Activated CD4-positive, alpha-beta memory T cell treated with anti-CD3 and anti-CD28 coated beads for 36 hours (primary cell): ENCODE measurements at places on chromosomes 1 and 21.

DNA sequence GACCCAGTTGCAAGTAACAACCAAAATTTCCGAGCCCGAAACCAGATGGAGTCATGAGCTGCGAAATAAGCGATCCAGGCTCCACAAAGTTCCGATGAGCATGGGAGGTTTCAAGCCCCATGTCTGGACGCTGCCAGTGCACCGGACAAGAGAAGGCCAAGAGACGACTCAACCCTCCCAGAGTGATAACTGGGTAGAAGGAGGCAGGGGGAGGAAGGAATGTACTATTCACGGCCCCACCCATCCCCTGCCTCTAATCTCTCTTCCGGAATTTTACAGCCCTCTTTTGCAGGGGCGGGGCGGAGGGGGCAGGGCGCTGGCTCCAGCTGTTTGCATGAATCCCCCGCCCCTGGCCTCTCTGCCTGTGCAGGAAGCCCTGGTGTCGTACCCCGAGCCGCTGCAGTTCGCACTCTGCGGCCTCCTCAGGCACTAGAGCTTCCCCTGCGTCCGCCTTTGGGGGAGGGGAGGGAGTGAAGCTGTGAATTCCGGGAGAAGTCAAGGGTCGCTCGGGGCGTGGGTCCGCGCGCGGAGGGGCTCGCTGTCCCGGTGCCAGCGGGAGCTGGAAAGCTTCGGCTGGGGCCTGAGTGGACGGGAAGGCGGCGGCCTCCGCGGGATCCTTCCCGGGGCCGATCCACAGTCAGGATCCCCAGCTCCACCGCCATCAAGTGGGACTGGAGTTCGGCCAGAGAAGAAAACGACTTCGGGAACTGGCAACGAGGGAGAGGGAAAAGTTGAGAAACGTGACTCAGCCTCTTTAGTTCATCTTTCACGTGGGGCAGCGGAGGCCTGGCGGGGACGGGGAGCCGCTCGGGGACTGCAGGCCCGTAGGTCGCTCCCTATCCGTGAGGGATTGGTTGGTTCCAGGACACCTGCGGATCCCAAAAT lies 6.3 kb upstream of the PTP4A2 start:
- peak; percentile 89 for DNase-seq

DNA sequence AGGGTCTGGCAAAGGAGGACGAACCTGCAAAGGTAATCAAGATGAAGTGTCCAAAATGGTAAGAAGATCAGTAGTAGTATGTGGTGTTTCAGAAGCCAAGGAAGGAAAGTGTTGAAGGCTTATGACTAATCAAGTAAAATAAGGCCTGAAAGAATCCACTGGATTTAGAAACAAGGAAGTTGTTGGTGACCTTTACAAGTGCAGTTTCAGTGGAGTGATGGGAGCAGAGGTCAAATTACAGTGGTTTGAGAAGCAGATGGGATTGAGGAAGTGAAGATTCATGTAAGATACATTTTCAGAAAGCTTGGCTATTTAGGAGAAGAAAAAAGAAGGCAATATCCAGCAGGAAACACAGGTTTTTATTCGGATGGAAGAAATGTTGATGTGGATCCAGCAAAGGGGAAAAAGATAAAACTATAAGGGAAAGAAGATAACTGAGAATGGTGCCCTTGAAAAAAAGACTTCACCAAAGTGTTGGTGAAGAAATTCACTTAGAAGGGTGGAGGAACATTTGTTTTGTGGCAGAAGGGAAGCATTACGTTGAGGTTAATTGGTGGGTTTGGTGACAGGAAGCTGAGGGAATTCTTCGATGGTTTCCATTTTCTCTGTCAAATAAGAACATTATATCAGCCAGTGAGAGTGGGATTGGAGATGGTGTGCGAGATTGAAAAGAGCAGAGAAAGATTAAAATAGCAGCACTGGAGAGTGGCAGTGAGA lies 2.1 kb downstream of the ARMH1 start:
- DNase-seq, result no peak

GRCh38 chr21:31282095-31282709 lies 61.9 kb downstream of the TIAM1 start:
- DNase-seq, result no peak

- DNase-seq, result no peak
Measured at GRCh38 chr1:240878631-240879030, 266.7 kb upstream of the GREM2 start.

DNA sequence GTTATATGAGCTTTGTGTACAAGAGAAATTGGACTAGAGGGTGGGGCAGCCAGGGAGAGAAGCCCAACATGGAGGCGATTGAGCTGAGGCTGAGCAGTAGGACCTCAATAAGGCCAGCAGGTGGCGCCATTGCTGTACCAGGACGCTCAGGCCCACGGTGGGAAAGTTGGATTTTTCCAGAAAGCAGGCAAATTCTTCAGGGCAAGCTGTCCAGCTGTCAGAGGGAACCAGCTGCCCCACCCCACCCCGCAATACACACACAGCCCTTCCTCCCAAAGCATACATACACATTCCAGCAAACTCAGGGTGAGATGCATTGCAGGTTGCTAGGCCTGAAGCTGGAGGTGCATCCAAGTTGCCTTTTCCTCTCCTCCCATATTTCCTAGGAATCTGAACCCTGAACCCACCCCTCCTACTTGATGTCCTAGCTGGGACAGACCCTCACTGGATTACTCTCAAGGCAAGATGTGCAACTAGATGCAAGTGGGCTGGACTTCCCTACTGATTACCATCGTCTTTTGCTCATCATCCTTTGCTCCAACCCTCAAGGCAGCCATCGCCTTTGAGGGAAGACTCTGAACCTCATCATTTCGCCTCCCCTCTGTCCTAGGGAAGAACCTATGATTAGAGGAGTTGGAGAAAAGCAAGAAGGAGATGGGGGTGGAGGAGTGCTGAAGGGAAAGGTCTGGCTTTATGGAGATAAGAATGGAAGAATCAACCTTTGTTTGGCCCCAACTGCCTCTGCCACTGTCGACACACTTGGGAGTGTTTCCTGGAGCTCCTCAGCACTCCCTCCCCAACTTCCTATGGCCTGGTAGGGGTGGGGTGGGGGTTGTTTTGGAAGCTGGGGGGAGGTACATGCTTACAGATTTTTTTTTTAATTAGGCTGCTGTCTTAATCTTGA lies 25.5 kb downstream of the CD34 start:
- peak; percentile 83 for DNase-seq

- no peak for DNase-seq
Measured at GRCh38 chr1:152442765-152443164, 28.7 kb upstream of the CRNN start.

DNA sequence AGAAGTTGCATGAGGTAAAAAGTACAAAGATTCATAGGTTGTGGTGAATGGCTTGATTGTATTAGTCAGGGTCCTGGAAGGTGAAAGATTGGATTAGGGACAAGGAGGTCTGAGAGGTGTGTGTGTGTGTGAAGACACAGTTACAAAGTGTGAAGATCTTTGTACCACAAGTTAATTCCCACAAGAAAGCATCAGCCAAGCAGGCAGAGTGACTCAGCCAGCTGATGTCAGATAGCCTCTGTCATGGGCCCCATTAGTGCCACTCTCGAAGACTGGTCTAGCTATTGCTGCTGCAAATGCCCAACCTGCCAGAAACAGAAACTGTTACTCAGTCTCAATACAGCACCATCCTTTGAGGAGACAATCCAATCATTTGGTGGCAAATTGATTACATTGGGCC lies 96.5 kb downstream of the DTL start:
- peak; percentile 24 for DNase-seq

GRCh38 chr1:9861360-9861759 lies 37.6 kb upstream of the CLSTN1 start:
- no peak for DNase-seq

GRCh38 chr1:1943834-1944570 lies 24.9 kb upstream of the TMEM52 start:
- peak; percentile 57 for DNase-seq

- no peak for DNase-seq
Measured at GRCh38 chr21:46065215-46065913, 32.5 kb upstream of the COL6A2 start.

GRCh38 chr1:160127381-160127780 lies 11.8 kb downstream of the ATP1A2 start:
- no peak for DNase-seq

DNA sequence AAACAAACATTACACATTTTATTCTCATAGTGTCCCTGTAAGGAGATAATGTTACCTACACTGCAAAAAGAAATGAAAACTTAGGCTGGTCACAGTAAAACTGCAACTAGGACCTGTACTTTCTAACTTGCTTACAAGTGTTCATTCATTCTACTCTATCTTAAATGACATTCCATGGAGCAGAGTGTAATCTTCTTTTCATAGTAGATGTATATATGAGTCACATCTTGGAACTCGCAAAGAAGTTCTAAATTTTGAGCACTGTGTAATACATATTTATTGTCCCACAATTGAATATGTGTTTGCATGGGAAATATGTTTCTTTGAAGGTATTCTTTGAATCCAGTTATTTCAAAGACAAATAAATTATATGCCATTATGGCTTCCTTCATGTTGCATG lies 1258.5 kb upstream of the ADGRL2 start:
- DNase-seq, result no peak

- DNase-seq, result no peak
Measured at GRCh38 chr1:168000656-168001055, 63.8 kb upstream of the MPC2 start.

GRCh38 chr1:90711696-90712095 lies 5.4 kb downstream of the BARHL2 start:
- DNase-seq, result no peak

- DNase-seq, result no peak
Measured at GRCh38 chr1:53458634-53459033, 565 bp upstream of the DMRTB1 start.

- DNase-seq, result peak; percentile 29
Measured at GRCh38 chr1:248243204-248243603, 12.0 kb downstream of the OR2M4 start.

- DNase-seq, result no peak
Measured at GRCh38 chr1:47225430-47226100, 6.5 kb downstream of the TAL1 start.

DNA sequence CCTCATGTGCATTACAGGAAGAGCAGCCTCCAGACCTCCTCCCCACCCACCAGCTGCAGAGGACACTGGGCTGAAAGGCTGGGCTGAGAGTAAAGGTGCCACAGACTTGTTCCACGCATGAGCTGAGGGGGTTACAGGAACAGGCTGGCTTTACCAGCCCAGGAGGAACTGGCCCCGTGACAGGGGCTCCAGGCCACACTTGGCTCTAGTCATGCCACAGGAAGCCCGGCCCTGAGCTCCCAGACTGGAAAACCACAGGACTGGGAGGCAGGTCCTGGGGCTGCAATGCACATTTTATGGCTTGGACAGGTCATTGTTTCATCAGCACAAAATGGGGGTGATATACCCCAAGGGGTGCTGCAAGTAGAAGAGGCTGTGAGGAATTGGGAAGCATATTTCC lies 35.6 kb downstream of the GPA33 start:
- no peak for DNase-seq

DNA sequence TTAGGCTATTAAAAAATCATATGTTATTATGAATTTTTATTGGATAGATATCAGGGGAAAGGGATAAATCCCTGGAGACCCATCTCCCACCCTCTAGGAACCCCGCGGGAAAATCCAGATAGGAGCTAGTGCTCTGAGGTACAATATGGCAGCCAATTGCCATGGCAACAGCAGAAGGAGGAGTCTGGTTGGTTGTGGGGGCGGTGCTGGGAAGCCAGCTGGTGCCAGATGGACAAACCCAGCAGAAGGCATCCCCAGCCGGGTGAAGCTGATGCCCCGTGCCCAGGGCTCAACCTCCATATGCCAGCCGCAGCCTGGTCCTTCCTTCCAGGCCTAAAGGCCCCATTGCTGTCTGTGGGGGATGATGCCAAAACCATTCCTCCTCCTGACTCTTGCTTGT lies 38.3 kb downstream of the RHBG start:
- DNase-seq, result no peak

- DNase-seq, result no peak
Measured at GRCh38 chr1:72186733-72187307, 95.5 kb downstream of the NEGR1 start.

- DNase-seq, result no peak
Measured at GRCh38 chr1:17188217-17188616, 16.7 kb upstream of the PADI1 start.

- no peak for DNase-seq
Measured at GRCh38 chr1:20836230-20836629, 49.1 kb upstream of the HP1BP3 start.

DNA sequence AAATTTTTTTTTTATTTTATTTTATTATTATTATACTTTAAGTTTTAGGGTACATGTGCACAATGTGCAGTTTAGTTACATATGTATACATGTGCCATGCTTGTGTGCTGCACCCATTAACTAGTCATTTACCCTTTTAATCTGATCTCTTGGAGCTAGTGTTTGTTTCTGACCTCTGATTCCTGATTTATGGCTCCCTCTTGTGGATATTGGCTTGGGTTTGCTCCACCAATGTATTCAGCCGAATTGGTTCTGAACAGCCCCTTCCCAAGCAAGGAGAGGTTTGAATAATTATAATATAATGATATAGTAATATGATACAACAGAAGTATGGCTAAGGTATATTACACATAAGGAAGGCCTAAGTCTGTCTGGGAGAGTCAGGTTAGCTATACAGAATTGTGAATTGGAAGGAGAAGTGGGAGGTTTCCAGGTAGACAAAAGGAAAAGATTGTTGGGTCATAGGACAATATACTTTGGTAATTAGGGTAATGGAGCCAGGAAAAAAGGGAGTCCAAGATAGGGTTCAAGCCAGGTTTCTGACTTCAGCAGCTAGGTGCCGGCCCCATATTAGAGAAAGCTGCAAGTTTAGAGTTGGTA lies 53.1 kb upstream of the HMCN1 start:
- DNase-seq, result no peak

GRCh38 chr1:50208315-50208714 lies 99.6 kb downstream of the ELAVL4 start:
- no peak for DNase-seq

GRCh38 chr1:28518745-28519341 lies 13.0 kb downstream of the RCC1 start:
- peak; percentile 78 for DNase-seq

DNA sequence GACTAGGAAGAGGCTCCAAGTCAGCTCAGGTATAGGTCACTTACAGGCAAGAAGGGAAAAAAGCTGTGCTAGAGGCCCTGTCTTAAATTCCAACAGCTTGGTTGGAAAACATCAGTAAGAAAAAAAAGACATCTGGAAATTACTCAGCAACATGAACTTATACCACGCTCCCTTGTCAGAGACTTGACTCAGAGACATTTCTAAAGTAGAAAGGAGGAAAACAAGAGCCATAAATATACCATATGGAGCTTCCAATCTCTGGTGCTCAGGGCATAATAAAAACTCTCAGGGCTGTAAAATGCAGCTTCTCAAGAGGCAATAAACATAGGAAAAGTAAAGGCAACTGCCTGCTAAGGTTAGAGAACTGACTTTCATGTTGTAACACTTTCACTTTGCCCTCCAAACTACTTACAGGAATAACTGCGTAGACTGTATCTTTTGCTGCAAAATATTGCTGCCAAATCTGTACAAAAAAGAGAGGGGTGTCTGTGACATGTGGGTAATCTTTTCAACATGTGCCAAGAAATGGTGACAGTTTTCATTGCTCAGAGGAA lies 14.7 kb downstream of the ATPAF1 start:
- DNase-seq, result no peak
